ENCODE measurements at places on chromosomes 6 and 20.

DNA sequence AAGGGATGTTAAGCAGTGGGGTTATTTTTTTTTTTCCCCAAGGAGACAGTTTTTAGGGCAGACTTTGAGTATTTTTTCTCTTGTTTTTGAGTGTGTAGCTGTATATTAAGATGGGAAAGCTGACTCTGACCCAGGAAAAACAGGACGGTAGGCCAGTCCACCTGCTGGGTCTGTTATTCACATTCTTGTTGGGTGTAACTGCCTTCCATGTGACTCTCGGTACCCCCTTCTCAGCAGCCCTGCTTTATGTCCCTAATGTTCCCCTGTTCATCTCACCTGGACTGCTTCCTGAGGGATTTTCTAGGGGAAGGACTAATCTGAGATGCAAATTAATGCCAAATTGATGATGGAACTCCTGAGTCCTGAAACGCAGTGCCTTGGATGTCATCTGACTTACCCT lies 21.9 kb downstream of the FOXO3 start:
- DNase-seq, result no peak

GRCh38 chr20:62220666-62221568 lies 839 bp upstream of the HRH3 start:
- no peak for DNase-seq

GRCh38 chr6:16324606-16325225 lies 86.3 kb downstream of the GMPR start:
- DNase-seq, result no peak

DNA sequence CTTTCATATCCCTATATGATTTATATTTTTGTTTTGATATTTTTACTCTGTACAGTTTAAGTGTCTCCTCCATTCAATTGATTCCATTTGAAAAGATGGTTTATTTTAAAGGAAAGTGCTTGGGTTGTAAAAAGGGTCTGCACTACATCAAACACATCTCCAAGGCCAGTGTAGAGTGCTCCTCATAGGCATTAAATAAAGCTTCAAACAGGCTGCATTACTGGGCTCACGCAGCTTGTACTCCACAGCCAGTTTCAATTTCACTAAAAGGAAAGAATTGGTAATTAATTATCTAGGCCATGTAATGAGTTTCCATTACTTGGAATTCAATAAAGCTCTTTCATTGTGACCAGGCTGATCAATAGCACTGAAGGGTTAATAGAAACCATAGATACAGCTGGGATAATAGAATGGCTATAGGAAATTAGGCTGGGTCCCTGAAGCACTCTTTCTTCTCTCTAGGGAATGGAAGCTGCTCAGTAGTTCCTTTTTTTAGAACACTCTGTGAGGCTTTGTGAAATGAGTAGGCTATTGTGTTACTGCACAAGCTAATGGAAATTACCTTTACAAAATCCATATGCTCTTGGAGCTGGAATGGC lies 442.2 kb downstream of the RNF144B start:
- DNase-seq, result no peak

DNA sequence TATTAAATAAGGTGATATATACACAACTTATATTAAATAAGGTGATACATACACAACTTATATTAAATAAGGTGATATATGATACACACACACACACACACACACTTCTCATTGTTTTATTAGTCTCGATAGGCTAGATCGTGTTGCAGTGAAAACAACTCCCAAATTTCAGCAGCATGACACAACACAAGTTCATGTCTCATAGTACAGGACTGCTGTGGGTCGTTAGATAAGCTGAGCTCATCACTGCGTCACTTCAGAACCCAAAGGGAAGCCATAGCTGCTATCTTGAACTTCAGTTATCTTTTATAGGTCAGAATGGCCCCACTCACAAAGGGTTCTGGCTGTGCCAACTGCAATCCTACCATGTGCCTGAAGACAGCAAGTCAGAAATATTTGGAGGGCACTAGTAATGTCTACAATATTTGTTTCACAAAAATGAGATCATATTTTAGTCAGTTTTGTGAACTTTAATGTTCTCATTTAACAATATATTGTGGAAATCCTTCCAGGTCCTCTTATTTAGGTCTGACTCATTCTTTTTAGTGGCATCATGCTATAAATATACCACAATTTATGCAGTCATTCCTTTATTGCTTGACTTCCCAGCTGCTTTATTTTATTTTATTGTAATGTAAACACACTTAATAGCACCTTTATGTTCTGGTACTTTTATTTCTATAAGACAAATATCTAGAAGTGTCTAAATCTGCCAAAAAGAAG lies 290.2 kb downstream of the PHACTR1 start:
- no peak for DNase-seq

- no peak for DNase-seq
Measured at GRCh38 chr6:25413207-25413905, 134.2 kb downstream of the CARMIL1 start.

- DNase-seq, result no peak
Measured at GRCh38 chr20:4769328-4769727, 47.6 kb downstream of the PRND start.

DNA sequence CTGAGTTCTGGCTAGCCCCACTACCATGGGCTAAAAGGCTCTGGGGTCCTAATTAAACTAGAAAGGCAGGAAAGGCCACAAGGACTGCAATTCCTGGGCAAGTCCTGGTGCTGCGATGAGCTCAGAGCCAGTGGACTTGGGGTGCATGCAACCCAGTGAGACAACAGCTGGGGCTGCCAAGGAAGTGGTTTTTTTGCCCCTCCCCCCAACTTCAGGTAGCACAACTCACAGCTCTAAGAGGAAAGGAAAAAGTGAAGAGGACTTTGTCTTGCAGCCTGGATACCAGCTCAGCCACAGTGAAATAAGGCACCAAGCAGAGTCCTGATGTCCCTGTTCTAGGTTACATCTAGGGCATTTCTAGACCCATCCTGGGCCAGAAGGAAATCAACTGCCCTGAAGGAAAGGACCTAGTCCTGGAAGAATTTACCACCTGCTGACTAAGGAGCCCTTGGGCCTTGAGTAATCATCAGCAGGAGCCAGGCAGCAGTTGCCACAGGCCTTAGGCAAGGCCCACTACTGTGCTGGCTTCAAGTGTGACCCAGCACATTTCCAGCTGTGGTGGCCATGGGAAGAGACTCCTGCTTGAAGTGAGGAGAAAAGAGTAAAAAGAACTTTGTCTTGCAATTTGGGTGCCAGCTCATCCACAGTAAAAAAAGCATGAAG lies 358.4 kb downstream of the BTBD3 start:
- DNase-seq, result no peak

DNA sequence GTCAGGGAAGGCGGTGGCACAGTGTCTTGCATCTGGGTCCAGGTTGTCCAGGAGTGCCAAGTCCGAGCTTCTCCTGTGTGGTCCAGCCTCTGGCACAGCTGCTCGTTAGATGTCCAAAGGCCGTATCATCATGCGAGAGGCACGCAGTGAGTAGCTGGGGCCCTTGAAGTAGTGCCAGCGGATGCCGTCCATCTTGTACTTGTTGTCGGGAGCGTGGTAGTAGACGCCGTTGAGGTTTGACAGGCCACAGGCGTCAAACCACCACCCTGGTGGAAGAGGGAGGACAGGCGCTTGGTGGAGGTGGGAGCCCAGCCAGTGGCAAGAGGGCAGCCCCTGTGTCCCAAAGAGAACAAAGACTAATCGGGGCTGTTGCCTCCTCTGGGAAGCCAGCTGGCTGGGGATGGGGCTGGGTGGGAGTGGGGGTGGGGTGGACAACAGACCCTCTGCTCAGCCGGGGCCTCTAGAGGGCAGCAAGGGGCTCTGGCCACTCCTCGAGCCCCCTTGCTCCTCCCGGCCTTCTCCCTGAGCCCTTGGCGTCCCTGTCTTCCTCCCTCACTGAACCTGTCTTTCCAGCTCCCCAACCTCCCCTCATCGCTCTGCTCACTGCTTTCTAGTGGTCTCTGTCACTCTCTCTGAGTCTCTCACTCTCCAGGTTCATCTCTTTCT lies 39.5 kb downstream of the FAM110A start:
- DNase-seq, result no peak

DNA sequence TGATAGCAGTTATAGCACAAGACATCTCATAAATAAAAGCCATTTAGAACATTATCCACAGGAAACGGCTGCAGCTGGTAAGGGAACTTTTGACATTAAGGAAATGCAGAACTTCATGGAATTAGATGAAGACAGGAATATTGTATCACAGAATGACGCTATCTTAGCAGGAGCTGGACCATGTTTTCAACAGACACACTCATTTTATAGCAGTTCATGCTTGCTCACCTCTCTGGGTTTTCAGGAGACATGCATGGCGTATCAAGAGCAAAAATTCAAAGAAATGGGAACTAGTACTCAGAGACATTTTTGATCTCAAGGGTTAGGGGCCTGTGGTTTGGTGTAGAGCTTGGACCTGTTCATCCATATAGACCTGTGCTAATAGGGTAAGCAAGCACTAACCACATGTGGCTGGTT lies 125.0 kb downstream of the FYN start:
- DNase-seq, result no peak

GRCh38 chr6:130923350-130923749 lies 96.1 kb downstream of the SMLR1 start:
- DNase-seq, result no peak

DNA sequence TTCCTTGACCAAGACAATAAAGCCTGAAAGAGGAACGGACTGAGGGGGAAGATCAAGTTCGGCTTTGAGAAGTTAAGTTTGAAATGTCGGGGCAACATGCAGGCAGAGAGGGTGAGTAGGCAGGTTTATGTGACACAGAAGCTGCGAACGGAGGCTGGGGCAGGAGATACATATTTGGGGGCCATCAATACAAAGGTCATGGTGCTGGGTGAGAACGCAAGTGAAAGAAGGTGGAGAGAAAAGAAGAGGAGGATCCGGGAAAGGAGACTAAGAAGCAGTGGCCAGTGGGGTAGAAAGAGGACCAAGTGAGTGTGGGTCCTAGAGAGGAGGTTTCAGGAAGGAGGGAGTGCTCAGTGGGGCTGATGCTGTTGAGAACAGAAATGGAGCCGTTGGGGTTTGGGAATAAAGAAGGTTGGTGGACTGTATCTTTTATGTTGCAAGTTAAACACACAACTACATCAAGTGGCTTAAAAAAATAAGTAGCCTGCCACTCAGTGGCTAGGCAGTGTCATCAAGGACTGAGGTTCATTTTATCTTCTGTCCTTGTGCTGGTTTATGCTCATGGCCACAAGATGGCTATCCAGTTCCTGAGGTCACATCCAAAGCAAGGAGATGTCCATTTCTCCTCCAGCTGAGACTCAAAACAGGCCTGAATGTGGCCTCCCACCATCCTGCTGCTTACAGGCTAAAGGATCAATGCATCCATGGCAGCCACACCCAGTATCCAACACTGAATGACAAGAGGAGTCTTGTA lies 1.7 kb upstream of the BLCAP start:
- DNase-seq, result no peak

- no peak for DNase-seq
Measured at GRCh38 chr6:74840953-74841352, 364.9 kb downstream of the COL12A1 start.

- no peak for DNase-seq
Measured at GRCh38 chr20:16975682-16976081, 227.5 kb downstream of the OTOR start.

DNA sequence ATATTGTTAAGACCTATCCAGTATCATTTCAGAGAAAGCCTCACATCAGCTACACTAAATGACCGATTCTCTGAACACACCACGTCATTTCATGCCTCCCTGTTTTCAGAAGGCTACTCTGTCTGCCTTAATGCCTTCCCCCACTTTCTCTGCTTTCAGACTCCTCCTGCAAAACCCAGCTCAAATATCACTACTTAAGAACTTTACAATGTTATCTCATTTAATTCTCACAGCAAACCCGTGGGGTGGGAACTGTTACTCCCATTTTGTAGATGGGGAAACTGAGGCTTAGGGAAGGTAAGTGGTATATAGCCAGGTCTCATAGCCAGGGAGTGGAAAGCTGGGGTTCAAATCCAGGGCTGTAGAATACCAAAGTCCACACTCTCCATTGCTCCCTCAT lies 2.8 kb downstream of the CYP24A1 start:
- no peak for DNase-seq

DNA sequence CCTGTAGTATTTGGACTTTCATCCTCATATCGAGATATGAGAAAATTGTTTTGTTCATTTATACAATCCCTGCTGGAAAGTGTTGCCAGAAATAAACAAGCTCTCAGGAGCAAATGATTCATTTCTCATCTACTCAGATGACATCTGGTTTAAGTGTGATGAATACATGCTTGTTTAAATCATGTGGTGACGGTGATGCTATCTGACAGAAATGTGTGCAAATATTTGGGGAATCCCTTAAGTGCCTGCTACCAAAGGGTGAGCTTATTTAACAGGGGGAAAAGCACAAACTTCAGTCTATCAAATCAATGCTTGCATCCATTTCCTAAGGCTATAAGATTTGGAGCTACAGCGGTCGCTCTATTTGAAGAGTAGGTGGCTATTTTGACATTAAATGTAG lies 368.3 kb upstream of the SASH1 start:
- DNase-seq, result no peak

DNA sequence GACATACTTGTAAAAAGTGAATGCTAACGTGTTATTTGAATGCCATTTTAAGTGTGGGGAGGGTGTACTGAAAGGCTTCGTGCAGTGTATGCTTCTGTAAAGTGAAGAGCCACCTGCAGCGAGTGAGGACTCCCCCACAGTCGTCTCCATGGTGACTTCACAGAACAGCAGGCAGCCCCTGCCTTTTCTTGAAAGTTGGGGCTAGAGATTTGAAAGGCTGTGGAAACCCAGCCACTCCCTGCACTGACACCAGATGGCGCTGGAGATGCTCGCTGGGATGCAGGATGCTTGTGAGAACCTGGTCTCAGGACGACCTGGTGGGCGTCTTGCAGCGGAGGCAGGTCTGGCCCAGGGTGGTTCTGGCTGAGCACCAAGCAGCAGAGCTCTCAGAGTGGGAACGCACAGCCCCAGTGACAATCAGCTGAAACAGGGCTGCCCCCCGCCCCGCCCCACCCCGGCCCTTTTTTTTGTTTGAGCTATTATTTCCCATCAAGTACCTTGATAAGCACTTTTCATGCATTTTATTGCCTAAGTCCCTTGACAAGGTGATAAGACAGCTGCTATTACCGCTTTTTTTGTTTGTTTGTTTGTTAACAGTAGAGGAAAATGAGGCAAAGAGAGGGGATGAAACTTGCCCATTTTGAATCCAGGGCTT lies 150.3 kb downstream of the SYCP2 start:
- no peak for DNase-seq

- no peak for DNase-seq
Measured at GRCh38 chr20:56657879-56658278, 28.8 kb downstream of the TFAP2C start.

- DNase-seq, result no peak
Measured at GRCh38 chr20:17406051-17406590, 125.1 kb downstream of the BFSP1 start.

DNA sequence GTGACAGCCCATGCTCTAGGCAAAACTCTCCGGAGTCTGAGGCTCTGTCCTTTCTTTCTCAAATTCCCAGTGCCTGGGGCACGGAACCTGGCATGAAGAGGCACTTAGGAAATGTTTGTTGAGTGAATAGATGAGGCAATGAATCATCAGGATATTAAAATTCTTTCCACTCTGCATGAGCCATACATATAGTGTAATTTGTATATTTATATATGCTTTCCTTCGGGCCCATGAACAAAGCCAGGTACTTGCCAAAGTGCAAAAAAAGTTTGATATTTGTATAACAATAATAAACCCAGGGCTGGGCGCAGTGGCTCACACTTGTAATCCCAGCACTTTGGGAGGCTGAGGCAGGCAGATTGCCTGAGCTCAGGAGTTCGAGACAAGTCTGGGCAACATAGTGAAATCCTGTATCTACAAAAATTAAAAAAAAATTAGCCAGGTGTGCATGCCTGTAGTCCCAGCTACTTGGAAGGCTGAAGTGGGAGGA lies 212.3 kb upstream of the ZNF217 start:
- DNase-seq, result peak; percentile 65

GRCh38 chr6:27816906-27817305 lies 95.3 kb downstream of the OR2B2 start:
- no peak for DNase-seq

GRCh38 chr6:153140299-153140698 lies 9.2 kb upstream of the RGS17 start:
- no peak for DNase-seq

Data from GM04503 (cell line).